LHCN-M2 (cell line): ENCODE measurements at places on chromosomes 12 and 14.

DNA sequence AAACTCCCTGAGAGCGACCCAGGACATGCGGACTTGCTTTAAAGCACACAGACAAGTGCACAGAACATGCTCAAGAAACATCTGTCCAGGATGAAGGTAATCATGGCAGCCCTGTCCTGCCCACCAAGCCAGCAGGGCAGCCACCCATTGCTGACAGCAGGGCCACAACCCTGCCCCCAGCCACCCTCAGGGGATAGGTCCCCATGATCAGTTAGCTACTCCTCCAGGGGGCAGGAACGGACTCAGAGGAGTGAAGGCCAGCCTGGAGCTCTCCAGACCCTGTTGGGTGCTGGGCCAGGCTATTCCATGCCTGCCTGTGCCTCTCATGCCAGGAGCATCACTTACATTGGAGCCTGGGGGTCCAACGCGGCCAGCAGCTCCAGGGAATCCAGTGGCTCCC, 15.8 kb downstream of the TMEM106C start:
- DNase-seq, result no peak

GRCh38 chr14:99272632-99272898, 568 bp upstream of the BCL11B start:
- DNase-seq, result no peak

- peak; percentile 57 for DNase-seq
These were observed 126.6 kb downstream of the SCARB1 start for GRCh38 chr12:124737040-124737419.

GRCh38 chr12:57749061-57749460, 3.0 kb downstream of the CDK4 start:
- no peak for DNase-seq

DNA sequence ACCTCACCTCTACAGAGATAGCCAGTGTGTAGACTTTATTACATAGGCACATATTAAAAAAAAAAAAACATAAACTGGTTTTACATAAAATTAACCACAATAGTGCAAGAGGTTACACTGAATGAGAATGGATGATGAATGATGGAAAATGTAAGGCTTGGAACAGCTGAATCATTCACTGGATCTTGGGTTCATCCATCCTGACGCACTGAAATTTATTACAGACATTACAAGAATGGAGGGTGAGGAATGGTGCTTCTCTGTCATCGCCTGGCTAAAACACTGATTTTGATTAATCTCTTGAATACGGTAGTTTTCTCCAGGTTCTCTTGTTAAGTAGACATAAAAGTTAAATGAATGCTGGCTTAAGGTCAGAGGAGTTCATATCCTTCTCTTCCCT, 40.0 kb upstream of the GTF2A1 start:
- DNase-seq, result no peak

DNA sequence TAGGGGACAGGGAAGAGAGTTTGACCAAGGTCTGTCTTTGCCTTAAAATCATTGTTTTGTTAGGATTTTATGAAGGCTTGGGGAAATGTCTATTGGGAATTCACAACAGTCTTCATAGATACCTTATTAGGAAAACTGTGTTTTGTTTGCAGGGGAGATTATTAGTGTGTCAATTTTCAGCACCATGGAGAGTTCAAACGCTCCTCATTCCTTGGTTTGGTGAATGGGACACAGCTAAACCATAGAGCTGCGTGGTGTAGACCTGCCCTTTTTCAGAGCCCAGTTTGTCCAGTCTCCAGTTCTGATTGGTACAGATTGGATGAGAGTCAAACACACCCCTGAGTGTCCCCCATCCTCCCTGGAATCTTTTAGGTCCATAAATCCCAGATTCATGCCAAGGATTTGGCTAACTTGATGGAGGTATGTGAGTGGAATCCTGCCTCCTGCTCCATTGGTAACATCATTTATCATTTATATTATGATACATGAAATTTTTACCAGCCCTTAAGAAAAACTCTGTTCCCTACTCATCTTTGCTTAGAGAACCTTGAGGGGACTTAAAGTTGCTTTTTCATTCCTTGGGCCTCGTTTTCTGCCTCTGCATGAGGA, 12.0 kb downstream of the NGDN start:
- DNase-seq, result peak; percentile 34

- DNase-seq, result no peak
These were observed 22.7 kb upstream of the MGST1 start for GRCh38 chr12:16324772-16325171.

GRCh38 chr12:54371328-54372112, 7.2 kb upstream of the GPR84 start:
- no peak for DNase-seq

- peak; percentile 84 for DNase-seq
These were observed 149.8 kb downstream of the TGFB3 start for GRCh38 chr14:75831952-75832351.

DNA sequence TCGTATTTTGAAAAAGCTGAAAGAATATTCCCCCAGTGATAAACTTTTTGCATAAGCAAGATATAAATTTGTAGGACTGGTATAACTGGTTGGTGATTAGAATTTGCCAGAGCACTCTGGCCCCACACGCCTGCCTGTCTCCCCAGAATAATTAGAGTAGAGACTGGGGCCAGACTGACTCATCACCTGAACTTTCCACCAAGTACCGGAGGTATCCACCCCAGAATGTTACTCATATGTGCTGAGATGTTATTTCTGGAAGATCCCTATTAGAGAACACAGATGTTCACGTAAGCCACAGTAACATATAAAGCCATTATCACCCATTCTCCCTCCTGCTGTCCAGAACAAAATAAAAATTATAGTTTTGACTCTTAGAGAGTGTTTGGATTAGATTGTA, 49.5 kb upstream of the PIWIL1 start:
- DNase-seq, result no peak

DNA sequence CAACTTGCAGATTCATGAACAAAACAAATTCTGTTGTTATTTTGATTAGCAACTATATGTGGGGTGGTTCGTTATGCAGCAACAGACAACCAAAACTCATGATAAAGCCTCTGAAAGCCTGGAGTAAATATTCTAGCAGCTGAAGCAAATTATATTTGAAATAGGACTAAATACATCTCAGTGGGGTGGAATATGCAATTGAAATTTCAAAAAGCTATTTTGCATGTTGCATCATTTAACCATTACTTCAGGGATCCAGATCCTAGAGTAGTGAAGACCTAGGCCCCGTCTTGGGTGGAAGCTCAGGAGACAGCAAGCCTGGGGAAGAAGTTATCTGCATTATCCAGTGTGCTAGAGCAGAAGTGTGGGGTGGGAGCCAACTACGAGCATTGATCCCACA, 114.7 kb downstream of the PPM1A start:
- no peak for DNase-seq

GRCh38 chr12:102961466-102961855, 4.0 kb downstream of the ASCL1 start:
- DNase-seq, result no peak

DNA sequence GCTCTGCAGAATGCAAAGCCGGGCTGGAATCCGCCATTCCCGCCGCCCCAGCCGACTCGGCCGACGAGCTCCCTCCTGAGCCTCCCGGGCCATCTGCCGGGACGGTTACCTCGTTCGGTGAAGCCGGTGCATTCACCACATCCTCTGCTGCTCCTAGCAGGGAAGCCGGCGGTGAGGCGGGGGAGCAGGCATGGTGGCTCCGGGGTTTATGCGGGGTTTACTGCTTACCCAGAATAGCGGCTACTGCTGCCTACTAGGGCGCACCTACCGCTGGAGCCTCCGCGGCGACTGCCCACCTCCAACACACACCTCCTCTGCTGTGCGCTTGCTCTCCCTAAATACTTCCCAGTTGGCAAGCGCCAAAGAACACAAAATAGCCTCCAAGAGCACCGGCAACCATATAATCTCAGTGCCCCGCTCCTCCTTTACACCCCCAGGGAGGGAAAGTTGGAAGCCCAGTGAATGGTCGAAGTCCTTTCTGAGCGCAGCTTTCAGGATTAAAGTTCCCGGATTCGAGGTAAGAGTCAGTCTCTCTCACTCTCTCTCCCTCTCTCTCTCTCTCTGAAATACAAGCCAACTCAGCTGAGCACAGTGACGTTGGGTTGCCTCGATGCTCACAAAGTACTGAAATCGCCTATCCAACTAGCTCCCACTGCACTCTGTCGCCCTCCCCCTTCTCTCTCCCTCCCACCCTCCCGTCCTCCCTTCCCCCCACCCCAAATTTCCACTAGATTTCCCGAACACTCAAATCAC, at the start of gene TBX5:
TBX5 (minus strand) TSS at position 626 of the 753 bp plus-strand sequence. CDS start 2,246 bp downstream, outside the sequence.
- DNase-seq, result no peak

GRCh38 chr12:87952850-87953249, 76.4 kb downstream of the C12orf50 start:
- DNase-seq, result no peak

GRCh38 chr14:65222440-65222858, 120.1 kb upstream of the MAX start:
- peak; percentile 60 for DNase-seq

DNA sequence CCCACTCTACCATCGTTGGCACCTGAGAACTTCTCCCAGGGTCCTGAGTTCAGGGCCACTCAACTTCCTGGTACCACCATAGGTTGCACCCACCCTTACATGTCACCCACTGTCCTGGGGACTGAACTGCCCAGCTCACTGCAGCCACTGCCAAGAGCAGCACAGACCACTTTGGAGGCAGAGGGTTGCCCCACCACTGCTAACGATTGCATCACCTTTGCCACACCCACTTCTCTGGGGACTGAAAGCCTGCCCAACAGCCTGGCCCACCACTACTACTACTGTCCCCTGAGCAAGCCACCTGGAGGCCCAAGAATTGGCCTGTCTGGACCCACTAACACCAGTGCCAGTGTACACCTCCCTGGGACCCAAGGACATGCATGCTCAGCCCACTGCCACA, 27.6 kb downstream of the CACNA2D4 start:
- DNase-seq, result no peak

DNA sequence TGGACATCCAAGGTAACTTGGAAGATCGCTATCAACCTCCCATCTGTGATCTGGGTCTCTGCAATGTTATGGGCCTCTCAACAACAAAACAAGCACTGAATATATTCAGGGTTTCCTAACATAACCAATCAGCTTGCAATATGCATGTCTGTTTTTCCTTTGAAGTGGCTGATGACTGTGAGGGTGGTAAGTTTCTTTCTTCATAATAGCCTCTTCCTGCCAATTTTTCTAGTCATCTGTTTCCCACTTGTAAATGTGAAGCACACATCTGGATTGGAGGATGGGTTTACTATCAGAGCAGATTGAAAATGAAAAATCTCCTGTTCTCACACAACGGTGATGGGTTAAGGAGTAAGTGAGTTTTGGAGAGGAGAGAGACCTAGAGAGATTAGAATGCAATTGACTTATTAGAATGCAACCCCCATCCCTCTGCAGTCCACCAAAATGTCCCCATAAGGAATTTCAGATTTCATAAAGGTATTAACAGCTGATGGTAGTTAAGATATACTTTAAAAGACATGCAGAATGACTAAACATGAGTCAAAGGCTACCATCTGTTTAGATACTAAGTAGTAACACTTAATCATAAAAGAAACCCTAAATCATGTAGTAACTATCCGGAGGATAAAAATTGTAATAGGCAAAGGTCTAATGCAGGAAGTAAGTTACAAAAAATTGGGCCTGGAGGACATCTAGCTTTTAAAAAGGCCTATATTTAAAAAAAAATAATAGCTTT, 58.4 kb upstream of the SAV1 start:
- peak; percentile 96 for DNase-seq

- no peak for DNase-seq
These were observed 188.2 kb downstream of the PLCZ1 start for GRCh38 chr12:18549598-18549997.

DNA sequence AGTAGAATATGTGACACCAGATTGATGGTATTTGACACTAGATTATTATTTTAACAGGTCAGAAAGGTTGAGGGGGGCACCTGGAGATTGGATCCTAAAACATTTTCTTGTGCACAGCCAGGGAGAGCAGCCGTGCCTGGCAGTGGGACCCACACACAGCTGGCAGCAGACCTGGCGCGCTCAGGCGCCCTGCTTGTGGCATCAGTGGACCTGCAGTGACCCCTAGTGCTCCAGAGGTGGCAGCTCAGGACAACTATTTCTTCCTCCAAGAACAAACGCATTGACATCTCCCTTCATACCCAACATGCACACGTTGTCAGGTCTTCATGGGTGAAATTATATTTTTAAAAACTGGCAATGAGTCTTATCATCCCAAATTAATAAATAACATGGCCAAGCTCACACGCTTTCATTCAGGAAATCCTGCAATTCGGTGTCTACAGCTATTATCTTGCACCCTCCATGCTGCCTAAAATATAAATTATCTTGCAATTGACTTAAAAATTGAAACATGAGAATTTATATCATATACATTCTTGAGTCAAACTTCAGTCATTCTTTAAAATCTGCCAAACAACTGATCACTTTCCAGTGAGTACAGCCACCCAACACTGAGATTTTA, 7.7 kb upstream of the TMEM132D start:
- DNase-seq, result no peak

- peak; percentile 78 for DNase-seq
These were observed 354.4 kb downstream of the NAV3 start for GRCh38 chr12:78185109-78185508.

GRCh38 chr14:67370830-67371229, 10.7 kb downstream of the EIF2S1 start:
- peak; percentile 51 for DNase-seq

GRCh38 chr12:27001663-27002062, 12.5 kb downstream of the TM7SF3 start:
- no peak for DNase-seq

GRCh38 chr12:113683574-113683973, 211.9 kb upstream of the LHX5 start:
- DNase-seq, result no peak

GRCh38 chr14:30673071-30673470, 51.0 kb downstream of the SCFD1 start:
- DNase-seq, result no peak

DNA sequence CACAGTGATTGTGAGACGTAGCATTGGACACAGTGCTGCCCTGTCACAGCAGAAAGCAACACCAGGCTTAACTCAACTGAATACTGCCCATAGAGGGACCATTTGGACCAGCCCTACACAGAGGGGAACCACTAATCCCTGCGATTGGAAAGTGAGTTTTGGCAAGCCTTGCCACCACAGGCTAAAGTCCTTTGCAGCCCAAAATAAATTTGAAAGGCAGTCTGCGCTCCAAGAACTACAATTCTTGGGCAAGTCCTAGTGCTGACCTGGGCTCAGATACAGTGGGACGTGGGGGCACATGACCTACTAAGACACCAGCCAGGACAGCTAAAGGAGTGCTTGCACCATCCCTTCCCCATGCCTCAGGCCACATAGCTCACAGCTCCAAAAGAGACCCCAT, 331.4 kb upstream of the GARIN2 start:
- DNase-seq, result no peak
